PC-9 (cell line): ENCODE measurements at places on chromosomes 6 and 20. TPM values are rescaled to one million over a fixed set of nuclear protein-coding genes. Genes with fewer than 3 reads are reported as not detected.

DNA sequence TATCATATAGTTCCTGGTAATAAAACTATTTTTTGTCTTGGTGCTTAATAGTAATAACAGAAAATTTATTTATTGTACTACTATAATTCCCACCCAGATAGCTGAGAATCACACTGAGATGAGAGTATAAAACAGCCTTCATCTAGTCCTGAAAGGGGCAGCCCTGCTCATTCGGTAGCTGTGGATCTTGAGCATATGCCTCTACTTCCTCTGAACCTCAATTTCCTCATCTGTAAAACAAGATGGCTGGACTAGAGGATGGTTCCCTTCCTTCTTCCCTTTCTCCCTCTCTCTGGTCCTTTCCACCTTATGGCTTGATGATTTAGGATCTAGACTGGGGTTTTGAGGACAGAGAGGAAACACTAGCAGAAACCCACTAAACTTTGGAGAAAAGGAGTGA lies 15.0 kb downstream of the FKBP5 start:
- H3K27ac ChIP-seq, result no peak overlapping the region
- no peaks in the 10 kb centered on the region for H3K4me1 ChIP-seq
- H3K4me3 ChIP-seq, result no peak overlapping the region
- H3K27me3 ChIP-seq, result no peaks in the 10 kb centered on the region
- DNase-seq, result no peak

- no peak overlapping the region for H3K27ac ChIP-seq
- no peaks in the 10 kb centered on the region for H3K4me1 ChIP-seq
- H3K27me3 ChIP-seq, result no peaks in the 10 kb centered on the region
Measured at GRCh38 chr20:14817101-14817500, 479.7 kb upstream of the FLRT3 start.

- H3K27me3 ChIP-seq, result peaks cover 11% of the 10 kb centered on the region; the same call in 1 of the 2 replicates
- no peaks in the 10 kb centered on the region for H3K36me3 ChIP-seq
- peak; percentile 36 for DNase-seq
- no peak overlapping the region for H3K4me3 ChIP-seq
- no peak overlapping the region for H3K27ac ChIP-seq
- H3K4me1 ChIP-seq, result no peaks in the 10 kb centered on the region
Measured at GRCh38 chr6:77466055-77466450, 2.8 kb upstream of the HTR1B start.

GRCh38 chr6:107539409-107539808 lies 49.5 kb downstream of the SOBP start:
- H3K27me3 ChIP-seq, result no peaks in the 10 kb centered on the region
- no peaks in the 10 kb centered on the region for H3K4me1 ChIP-seq
- H3K36me3 ChIP-seq, result no peaks in the 10 kb centered on the region

DNA sequence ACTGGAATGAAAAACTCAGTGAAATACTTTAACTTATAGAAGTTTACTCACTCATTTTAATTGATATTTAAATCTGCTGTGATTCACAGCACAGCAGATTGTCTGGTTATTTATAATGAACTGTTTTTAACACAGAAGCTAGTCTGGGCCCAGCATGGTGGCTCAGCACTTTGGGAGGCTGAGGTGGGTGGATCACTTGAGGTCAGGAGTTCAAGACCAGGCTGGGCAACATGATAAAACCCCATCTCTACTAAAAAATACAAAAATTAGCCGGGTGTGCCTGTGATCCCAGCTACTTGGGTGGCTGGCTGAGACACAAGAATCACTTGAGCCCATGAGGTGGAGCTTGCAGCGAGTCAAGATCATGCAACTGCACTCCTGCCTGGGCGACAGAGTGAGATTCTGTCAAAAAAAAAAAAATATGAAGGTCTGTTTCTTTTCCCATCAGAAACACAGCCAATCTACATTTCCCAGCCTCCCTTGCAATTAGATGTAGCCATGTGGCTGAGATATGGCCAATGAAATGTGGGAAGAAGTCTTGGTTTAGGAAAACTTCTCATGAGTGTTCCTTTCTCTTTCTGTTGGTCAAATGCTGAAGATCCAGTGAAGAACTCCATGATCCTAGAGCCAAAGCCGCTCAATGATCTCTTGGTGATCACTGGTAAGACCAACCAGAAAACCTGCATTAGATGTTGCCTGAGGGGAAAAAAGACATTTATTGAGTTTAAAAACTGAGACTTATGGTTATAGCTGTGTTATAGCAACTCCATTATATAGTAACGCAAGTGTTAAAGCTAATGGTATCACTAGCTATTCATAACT lies 31.3 kb upstream of the BTN3A2 start:
- no peak for DNase-seq
- peaks cover 42% of the 10 kb centered on the region for H3K4me1 ChIP-seq
- no peaks in the 10 kb centered on the region for H3K27me3 ChIP-seq
- no peak overlapping the region for H3K4me3 ChIP-seq
- no peak overlapping the region for H3K27ac ChIP-seq

DNA sequence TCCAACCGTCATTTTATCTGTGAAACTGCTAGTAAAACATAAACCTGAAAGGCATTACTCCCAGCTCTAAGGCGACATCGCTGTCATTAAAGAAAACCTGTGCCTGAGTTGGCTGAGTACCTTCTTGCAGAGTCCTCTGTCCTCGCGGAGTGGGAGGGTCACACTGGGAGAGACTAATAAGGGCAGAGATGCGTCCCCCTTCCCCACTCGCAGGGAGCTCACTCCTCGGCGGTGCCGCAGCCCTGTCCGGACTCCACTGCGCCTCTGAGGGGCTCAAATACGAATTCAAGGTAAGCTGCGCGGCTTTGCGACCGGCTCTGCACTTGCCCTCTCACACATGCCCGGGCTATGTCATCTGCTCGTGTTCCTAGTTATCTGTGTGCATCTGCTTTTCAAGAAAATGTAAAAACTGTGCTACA lies at the start of gene COL19A1:
TSS of gene COL19A1 (plus strand) at position 206 of the 419 bp plus-strand sequence. CDS start 13,012 bp downstream, outside the sequence.
- no peak for DNase-seq
- peak within 1 kb of the TSS; percentile 57 for H3K4me3 ChIP-seq
- no peak within 1 kb of the TSS for H3K27ac ChIP-seq
- H3K27me3 ChIP-seq, result peaks cover 31% of the 10 kb centered on the region

- no peak overlapping the region for H3K27ac ChIP-seq
- H3K4me3 ChIP-seq, result no peak overlapping the region
- DNase-seq, result no peak
- no peaks in the 10 kb centered on the region for H3K27me3 ChIP-seq
- H3K36me3 ChIP-seq, result no peaks in the 10 kb centered on the region
- H3K4me1 ChIP-seq, result no peaks in the 10 kb centered on the region
Measured at GRCh38 chr20:41299899-41300298, 17.6 kb downstream of the ZHX3 start.

DNA sequence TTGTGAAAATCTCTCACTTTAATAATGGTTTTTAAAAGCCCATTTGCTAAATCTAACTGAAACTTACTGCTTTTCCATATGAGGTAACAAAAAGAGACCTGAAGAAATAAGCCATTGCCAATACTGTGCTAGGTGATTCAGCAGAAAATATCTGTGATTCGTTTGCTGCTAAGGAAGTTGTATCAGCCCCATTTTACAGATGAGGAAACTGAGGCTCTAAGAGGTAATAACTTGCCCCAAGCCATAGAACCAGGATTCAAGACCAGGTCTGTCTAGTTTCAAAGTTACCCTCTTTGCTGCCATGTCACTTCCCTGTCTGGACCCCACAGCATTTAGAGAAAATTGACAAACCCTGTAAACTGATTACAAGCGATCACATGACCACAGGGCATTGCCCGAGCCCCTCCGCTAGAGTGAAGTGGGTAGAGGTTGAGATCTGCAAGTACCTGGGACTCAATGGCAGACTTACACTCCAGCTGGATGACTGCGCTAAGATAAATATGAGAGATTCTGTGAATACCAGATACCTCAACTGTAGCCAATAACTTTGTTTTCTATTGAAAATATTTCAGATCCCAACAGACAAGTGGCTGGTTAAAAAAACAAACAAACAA lies 69.3 kb downstream of the TNFRSF21 start:
- H3K27ac ChIP-seq, result peak overlapping the region; percentile 85
- DNase-seq, result no peak
- H3K27me3 ChIP-seq, result no peaks in the 10 kb centered on the region
- peaks cover 79% of the 10 kb centered on the region for H3K36me3 ChIP-seq
- peaks cover 72% of the 10 kb centered on the region for H3K4me1 ChIP-seq
- H3K4me3 ChIP-seq, result no peak overlapping the region

DNA sequence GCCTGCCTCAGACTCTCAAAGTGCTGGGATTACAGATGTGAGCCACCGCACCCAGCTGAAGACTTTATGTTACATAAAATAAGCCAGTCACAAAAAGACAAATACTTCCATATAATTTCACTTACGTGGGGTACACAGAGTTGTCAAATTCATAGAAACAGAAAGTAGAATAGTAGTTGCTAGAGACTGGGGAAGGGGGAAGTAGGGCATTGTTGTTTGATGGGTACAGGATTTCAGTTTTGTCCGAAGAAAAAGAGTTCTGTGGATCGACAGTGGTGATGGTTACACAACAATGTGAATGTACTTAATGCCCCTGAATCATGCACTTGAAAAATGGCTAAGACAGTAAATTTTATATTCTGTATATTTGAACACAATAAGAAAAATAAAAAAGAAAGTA lies 41.6 kb upstream of the ANKEF1 start:
- DNase-seq, result no peak
- no peaks in the 10 kb centered on the region for H3K36me3 ChIP-seq
- H3K4me3 ChIP-seq, result no peak overlapping the region
- H3K4me1 ChIP-seq, result no peaks in the 10 kb centered on the region

DNA sequence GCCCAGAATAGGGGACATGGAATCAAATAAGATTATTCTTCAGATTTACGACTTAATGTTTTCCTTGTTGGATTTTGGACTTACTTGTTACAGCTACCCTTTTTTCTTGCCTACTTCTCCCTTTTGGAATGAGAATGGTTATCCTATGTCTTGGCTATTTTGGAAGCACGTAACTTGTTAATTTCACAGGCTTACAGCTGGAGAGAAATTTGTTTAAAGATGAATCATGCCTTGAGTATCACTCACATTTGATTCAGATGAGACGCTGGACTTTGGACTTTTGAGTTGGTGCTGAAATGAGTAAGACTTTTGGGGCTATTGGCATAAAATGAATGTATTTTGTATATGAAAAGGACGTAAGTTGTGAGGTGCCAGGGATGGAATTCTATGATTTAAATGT lies 83.3 kb downstream of the SMPDL3A start:
- no peak overlapping the region for H3K27ac ChIP-seq
- H3K4me3 ChIP-seq, result no peak overlapping the region
- no peak for DNase-seq
- no peaks in the 10 kb centered on the region for H3K36me3 ChIP-seq

GRCh38 chr6:169251371-169251802 lies 2.3 kb downstream of the THBS2 start:
- no peaks in the 10 kb centered on the region for H3K36me3 ChIP-seq
- H3K4me1 ChIP-seq, result no peaks in the 10 kb centered on the region
- no peak for DNase-seq
- H3K27me3 ChIP-seq, result peaks cover 70% of the 10 kb centered on the region
- no peak overlapping the region for H3K27ac ChIP-seq
- H3K4me3 ChIP-seq, result no peak overlapping the region

DNA sequence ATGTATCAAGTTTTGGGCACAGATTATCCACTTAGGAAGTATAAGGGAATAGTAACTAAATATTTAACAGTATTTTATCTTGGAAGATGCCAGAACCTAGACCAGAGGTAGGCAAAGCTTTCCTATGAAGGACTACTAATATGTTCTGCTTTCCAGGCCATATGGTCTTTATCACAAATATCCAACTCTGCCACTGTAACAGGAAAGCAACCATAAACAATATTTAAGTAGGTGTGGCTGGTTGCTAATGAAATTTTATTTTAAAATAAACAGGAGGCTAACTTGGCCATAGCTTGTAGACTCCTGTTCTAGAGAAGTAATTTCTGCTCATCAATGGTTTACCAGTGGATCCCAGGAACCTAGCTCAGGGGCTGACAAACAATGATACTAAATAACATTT lies 39.4 kb downstream of the NOL7 start:
- H3K27ac ChIP-seq, result no peak overlapping the region
- peaks cover 26% of the 10 kb centered on the region for H3K36me3 ChIP-seq
- peaks cover 5% of the 10 kb centered on the region for H3K4me1 ChIP-seq
- no peaks in the 10 kb centered on the region for H3K27me3 ChIP-seq
- DNase-seq, result no peak

- H3K27ac ChIP-seq, result peak overlapping the region; percentile 47
- H3K4me3 ChIP-seq, result no peak overlapping the region
- peaks cover 47% of the 10 kb centered on the region for H3K36me3 ChIP-seq
- DNase-seq, result no peak
- no peaks in the 10 kb centered on the region for H3K27me3 ChIP-seq
Measured at GRCh38 chr20:31551163-31552081, 37.2 kb downstream of the HM13 start.

GRCh38 chr6:108555399-108556052 lies 5.2 kb upstream of the FOXO3 start:
- H3K27ac ChIP-seq, result no peak overlapping the region
- peaks cover 12% of the 10 kb centered on the region for H3K4me1 ChIP-seq
- no peaks in the 10 kb centered on the region for H3K36me3 ChIP-seq
- H3K27me3 ChIP-seq, result no peaks in the 10 kb centered on the region
- no peak overlapping the region for H3K4me3 ChIP-seq

Gene PPP1R16B
- 0.05 TPM in 1 of 2 replicates, not detected in the other for total RNA-seq

Gene HIVEP2
- 10.3 and 12.4 TPM in 2 replicates for total RNA-seq

Gene PACRG
- not detected in 2 replicates for total RNA-seq
